ENCODE measurements at places on chromosomes 11 and 22.

GRCh38 chr11:4539603-4540219, 5.3 kb upstream of the OR52M1 start:
- no peak overlapping the region for H3K4me3 ChIP-seq
- H3K4me1 ChIP-seq: no peaks in the 10 kb centered on the region
- no peaks in the 10 kb centered on the region for H3K36me3 ChIP-seq

DNA sequence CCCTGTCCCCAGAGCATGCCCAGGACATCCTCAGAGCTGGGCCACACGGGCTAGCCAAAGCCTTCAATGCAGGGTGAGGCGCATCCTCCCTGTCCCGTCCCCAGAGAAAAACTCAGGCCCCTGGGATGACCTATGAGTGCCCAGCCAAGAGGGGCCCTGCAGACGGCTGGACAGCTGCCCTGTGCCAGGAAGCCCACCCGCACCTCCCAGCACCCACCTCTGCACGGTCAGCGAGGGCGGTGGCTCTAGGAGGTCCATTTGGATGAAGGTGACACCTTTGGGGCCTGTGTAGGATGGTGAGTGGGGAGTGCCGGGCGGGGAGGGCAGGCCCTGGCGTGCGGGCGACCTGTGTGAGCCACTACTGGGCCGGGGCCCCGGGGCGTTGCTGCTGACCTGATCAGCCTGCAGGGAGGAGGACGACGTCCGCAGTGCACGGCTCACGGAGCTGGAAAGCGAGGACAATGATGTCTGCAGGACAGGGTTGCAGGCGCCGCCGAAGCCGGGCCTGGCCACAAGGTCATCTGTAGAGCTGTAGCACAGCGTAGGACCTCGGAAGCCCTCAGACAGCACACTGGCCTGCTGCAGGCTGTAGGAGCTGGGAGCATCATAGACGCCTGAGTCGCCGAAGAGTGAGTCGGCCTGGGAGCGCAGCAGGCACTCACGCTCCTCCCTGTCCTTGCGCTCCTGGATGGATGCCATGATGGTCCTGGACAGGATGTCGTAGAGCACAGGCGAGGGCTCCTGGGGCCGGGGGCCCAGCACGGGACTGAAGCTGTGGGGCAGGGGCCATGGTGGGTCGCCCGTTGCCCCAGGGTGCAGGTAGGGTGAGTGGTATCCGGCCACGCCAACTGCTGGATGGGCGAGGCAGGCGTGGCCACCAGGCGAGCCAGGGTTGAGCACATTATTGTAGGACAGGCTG, 180.5 kb downstream of the IGLL1 start:
- H3K36me3 ChIP-seq: no peaks in the 10 kb centered on the region
- H3K4me3 ChIP-seq: no peak overlapping the region
- no peak for DNase-seq
- H3K4me1 ChIP-seq: peaks cover 2% of the 10 kb centered on the region
- H3K27me3 ChIP-seq: peaks cover 4% of the 10 kb centered on the region
- H3K27ac ChIP-seq: no peak overlapping the region

DNA sequence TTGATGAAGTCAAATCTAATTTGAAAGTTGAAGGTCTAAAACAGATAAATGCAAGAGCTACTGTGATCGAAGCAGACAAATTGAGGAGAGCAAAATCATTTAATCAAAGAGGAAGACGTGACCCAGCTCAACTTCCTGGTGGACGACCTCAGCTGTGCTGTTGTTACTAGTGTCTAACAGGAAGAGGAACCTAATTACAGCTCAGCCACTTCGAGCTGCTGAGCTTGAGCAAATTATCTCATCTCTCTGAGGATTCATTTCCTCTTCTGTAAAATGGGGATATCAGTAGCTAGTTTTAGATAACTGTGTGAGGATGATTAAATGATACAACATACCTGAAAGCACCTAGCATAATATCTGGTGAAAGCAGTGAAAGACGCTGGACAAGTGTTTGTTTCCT, 48.6 kb upstream of the OLFML1 start:
- H3K36me3 ChIP-seq: peaks cover 3% of the 10 kb centered on the region
- no peak for DNase-seq
- H3K27ac ChIP-seq: peak overlapping the region; percentile 82
- no peaks in the 10 kb centered on the region for H3K27me3 ChIP-seq

DNA sequence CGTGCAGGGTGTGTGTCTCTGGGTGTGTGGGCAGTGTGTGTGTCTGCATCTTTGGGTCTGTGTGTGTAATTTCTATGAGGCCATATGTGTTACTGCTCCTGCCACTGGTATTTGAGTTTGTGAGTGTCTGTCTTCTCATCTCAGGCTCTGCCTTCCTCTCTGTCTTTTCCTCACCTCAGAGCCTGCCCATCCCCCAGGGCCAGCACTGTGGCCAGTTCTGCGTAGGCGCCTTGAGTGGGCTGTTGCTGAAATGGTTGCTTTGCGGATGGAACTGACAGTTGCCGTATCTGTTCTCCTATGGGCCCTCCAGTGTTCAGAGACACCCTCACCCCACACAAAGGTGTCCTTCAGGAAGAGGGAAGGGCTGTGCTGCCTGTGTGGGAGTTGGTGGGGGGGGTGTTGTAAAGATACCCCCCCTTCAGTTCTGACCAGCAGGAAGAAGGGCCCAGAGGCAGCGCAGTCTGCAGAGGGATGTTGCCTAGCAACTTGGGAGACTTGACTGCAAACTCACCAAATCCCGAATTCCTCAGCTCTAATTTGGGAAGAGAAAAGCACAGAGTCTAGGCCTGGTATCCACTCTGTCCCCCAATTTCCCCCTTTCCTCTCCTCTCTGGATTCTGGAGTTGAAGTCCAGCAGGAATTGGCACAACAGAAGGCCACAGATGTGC, 2.0 kb upstream of the NRGN start:
- H3K4me3 ChIP-seq: no peak overlapping the region
- H3K27me3 ChIP-seq: peaks cover 13% of the 10 kb centered on the region
- DNase-seq: no peak
- no peaks in the 10 kb centered on the region for H3K36me3 ChIP-seq

DNA sequence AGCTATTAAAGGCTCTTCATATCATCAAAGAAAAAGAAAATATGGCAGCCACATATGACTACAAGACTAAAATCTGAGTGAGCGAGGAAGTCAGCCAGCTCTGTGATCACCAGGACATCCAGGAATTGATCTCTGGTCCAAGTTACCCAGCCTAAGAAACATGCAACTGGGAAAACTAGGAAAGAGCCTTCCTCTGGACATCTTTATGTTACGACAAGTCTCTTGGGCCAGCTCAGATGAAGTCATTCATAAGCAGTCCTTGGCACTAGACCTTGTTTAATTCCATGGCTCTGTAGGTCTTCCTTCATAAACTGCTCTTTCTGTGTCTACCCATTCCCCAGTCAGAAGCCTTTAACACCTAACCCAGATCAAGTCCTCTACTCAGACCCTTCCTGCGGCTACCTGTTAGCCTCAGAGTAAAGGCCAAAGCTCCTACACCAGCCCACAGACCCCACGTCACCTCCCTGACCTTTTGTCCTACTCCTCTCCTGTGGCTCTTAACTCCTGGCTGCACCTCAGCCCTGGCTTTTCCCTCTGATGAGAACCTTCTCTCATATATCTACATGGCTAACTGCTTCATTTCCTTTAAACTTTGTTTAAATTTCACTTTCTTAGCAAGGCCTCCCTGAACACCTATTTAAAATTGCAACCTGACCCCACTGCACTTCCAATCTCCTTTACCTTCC, 134.0 kb downstream of the KIF18A start:
- no peak overlapping the region for H3K27ac ChIP-seq
- H3K4me1 ChIP-seq: no peaks in the 10 kb centered on the region
- no peak overlapping the region for H3K4me3 ChIP-seq
- H3K27me3 ChIP-seq: no peaks in the 10 kb centered on the region

DNA sequence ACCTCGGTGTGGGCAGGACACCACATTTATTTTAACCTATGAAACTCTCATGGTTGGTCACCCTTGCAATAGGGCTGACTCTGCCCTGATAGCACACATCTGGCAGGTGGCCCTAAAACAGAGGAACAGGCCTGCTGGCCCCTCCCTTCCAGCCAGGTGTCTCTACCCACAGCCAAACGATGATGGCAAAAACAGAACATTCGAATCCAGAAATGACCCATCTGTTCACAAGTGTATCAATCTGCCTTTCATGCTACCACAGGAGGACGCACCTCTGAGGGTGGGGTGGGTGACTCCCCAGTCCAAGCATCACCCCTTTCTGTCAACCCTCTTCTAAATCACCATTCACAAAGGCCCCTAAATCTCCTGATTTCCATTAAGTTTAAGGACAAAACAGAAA, 118.1 kb downstream of the ETS1 start:
- H3K4me3 ChIP-seq: peak overlapping the region; percentile 82
- H3K36me3 ChIP-seq: peaks cover 32% of the 10 kb centered on the region
- H3K27ac ChIP-seq: peak overlapping the region; percentile 100
- H3K4me1 ChIP-seq: peaks cover 86% of the 10 kb centered on the region
- no peaks in the 10 kb centered on the region for H3K27me3 ChIP-seq
- no peak for DNase-seq

DNA sequence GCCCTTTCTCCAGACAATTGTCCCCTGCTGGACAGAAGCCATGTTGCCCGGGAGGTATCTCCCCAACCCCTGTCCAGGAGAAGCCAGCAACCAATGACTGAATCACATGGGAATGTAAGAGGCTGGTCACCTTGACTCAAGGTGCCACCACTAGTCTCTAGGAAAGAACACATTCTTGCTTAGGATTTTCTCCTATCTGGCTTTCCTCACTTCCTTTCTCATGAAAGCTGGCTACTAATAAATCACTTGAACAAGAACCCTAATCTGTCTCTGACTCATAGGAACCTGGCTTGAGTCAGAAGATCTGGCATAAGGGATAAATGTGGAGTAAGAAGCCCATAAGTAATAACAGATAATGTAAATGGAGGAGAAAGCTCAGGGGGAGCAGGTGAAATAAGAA, 101.4 kb upstream of the C11orf87 start:
- DNase-seq: no peak
- no peak overlapping the region for H3K4me3 ChIP-seq
- no peaks in the 10 kb centered on the region for H3K36me3 ChIP-seq
- H3K4me1 ChIP-seq: no peaks in the 10 kb centered on the region

GRCh38 chr11:27938011-27938410, 169.9 kb downstream of the KIF18A start:
- no peaks in the 10 kb centered on the region for H3K36me3 ChIP-seq
- H3K27ac ChIP-seq: no peak overlapping the region
- H3K4me3 ChIP-seq: no peak overlapping the region
- no peak for DNase-seq

DNA sequence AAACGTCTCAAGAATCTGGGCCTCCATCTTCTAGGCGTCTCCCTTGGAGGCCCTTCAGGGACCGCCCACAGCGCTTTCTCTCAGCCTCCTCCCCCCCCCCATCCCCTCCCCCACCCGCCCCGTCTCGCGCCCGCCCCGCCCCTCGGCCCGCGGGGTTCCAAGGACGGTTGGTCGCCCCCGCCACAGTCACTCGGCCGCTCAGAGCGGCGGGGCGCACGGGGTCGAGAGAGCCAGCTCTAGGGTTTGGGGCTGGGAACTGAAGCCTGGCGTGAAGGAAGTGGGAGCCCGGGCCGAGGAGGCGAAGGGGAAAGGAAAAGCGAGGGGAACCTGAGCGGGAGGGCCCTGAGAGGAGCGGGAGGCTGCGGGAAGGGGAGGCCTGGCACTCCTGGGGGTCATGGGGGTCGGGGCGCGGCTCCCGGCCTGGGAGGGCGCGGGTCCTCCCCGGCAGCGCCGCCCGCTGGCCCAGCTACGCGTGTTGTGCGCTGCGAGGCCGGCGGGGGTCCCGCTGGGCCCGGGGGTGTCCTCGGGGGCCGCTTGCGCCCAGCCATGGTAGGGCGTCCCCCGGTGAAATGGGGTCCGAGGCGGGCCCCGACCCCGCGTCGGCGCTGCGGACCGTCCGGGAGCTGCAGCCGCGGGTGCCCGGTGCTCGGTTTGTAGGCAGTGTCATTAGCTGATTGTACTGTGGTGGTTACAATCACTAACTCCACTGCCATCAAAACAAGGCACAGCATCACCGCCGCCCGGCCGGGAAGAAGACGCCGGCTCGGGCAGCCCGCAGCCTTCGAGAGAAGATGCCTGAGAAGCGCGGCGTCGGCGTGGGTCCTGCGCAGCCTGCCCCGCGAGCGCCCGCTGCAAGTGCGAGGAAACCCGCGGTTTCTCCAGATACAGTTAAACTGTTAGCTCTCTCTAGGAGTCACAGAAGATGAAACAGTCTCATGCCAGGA, at the start of gene BTG4:
Gene BTG4, minus strand, starts transcription at position 91 of the 944 bp plus-strand sequence. CDS start 13,610 bp downstream, outside the sequence.
- no peaks in the 10 kb centered on the region for H3K36me3 ChIP-seq
- H3K27ac ChIP-seq: no peak within 1 kb of the TSS
- H3K27me3 ChIP-seq: peaks cover 27% of the 10 kb centered on the region
- peak within 1 kb of the TSS; percentile 75 for H3K4me3 ChIP-seq
- DNase-seq: no peak

GRCh38 chr11:86592659-86593451, 79.6 kb downstream of the ME3 start:
- H3K36me3 ChIP-seq: no peaks in the 10 kb centered on the region
- H3K27ac ChIP-seq: no peak overlapping the region
- no peaks in the 10 kb centered on the region for H3K27me3 ChIP-seq
- no peak overlapping the region for H3K4me3 ChIP-seq
- peak; percentile 11 for DNase-seq

GRCh38 chr11:131370090-131370751, at the start of gene NTM:
NTM (plus strand) TSS chr11:131370615.
- no peaks in the 10 kb centered on the region for H3K36me3 ChIP-seq
- DNase-seq: no peak
- H3K27ac ChIP-seq: no peak within 1 kb of the TSS
- no peaks in the 10 kb centered on the region for H3K27me3 ChIP-seq
- no peaks in the 10 kb centered on the region for H3K4me1 ChIP-seq
- no peak within 1 kb of the TSS for H3K4me3 ChIP-seq

DNA sequence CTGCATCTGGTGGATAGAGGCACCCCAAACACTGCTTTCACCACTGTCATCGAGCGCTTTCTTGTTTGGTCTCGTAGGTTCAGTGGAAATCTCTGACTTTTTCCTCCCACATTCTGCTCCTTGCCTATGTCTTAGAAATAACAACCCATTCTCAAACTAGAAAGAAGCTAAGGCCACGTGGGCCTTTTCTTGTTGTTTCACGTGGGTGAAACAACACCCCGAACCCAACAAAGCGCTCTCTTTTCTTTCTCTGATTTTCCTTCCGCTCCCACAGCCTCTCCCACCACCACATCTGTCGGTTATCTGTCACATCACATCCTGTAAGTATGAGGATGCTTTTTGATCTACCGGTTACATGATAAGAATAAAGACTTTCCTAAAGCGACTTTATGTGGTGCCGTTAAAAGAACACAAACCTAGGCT, 77.1 kb downstream of the LINC01488 start:
- H3K36me3 ChIP-seq: no peaks in the 10 kb centered on the region
- no peak for DNase-seq
- H3K27ac ChIP-seq: peak overlapping the region; percentile 49
- H3K4me3 ChIP-seq: peak overlapping the region; percentile 63
- peaks cover 9% of the 10 kb centered on the region for H3K27me3 ChIP-seq
- peaks cover 16% of the 10 kb centered on the region for H3K4me1 ChIP-seq

GRCh38 chr11:839875-840617, 2.3 kb downstream of the POLR2L start:
- H3K27ac ChIP-seq: peak overlapping the region; percentile 24
- H3K4me3 ChIP-seq: peak overlapping the region; percentile 76
- no peaks in the 10 kb centered on the region for H3K36me3 ChIP-seq
- peaks cover 20% of the 10 kb centered on the region for H3K4me1 ChIP-seq
- no peaks in the 10 kb centered on the region for H3K27me3 ChIP-seq

GRCh38 chr11:126697936-126698335, 302.6 kb downstream of the KIRREL3 start:
- H3K4me1 ChIP-seq: no peaks in the 10 kb centered on the region
- H3K4me3 ChIP-seq: no peak overlapping the region
- no peak for DNase-seq
- peaks cover 26% of the 10 kb centered on the region for H3K27me3 ChIP-seq
- H3K27ac ChIP-seq: no peak overlapping the region
- H3K36me3 ChIP-seq: no peaks in the 10 kb centered on the region
